Right lobe of liver (tissue), 6 donors: ENCODE measurements at places on chromosomes 7 and 10.

DNA sequence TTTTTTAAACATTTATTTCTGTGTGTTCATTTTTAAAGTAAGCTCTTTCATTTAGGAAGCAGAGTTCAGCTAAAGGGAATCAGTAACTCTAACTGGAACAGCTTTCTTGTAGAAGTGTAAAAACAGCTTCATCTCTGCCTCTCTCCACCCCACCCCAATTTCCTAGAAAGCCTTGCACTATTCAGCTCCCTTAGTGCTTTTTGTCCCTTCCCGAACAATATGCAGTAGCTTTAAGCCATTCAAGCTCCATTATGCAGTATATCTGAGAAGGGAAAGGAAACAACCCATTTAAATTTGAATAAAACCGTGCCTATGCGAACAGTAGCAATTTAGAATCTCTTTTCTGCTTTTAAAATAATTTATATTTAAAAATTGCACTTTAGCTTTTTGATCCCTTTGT is 134.5 kb downstream of the TRIL start:
- no peak overlapping the region for H3K4me3 ChIP-seq
- H3K4me1 ChIP-seq = no peaks in the 10 kb centered on the region
- DNase-seq = no peak
- H3K27ac ChIP-seq = no peak overlapping the region
- H3K36me3 ChIP-seq = no peaks in the 10 kb centered on the region
- H3K27me3 ChIP-seq = no peaks in the 10 kb centered on the region

DNA sequence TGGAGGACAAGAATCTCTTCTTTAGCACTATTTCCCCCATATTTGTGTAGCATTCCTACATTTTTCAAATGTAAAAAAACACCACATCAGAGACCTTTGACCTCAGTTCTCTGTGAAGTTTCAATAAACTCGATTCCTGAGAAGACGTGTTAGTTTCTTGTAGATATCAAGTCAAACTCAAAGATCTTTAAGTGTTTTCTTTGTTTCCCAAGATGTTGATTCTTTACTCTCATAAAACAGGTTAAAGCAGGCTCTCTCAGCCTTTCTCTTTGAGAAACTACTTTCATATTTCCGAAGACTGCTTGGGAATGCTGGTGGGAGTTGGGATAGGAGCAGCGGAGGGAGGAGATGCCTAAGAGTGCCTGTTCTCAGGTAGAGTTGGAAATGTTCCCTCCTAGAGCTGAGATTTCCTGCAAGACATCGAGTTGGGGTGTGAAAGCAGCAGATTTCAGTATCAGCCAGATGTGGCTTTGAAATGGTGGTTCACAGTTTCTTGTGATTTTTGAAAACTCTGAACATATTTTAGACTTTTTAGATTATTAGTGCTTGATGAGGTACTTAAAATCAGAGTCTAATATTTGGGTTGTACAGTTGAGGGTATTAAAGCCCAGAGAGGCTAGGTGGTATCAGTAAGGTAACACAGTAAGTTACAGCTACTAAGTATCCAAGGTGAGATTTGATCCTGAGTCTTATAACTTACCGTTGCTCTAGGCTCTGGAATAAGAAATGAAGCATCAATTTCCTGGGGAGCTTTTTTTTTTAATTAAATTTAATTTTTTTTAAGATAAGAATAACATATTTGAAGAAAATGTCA is 13.9 kb downstream of the ADK start:
- no peak overlapping the region for H3K27ac ChIP-seq
- no peaks in the 10 kb centered on the region for H3K27me3 ChIP-seq
- DNase-seq = no peak

GRCh38 chr7:30027065-30027456 is 559 bp upstream of the FKBP14 start:
- no peaks in the 10 kb centered on the region for H3K36me3 ChIP-seq
- peak overlapping the region; percentile 94 for H3K4me3 ChIP-seq
- peaks cover 27% of the 10 kb centered on the region for H3K4me1 ChIP-seq
- DNase-seq = no peak

GRCh38 chr7:157009170-157009777 is 1.2 kb downstream of the MNX1 start:
- no peak overlapping the region for H3K27ac ChIP-seq
- H3K27me3 ChIP-seq = no peaks in the 10 kb centered on the region
- no peaks in the 10 kb centered on the region for H3K36me3 ChIP-seq

DNA sequence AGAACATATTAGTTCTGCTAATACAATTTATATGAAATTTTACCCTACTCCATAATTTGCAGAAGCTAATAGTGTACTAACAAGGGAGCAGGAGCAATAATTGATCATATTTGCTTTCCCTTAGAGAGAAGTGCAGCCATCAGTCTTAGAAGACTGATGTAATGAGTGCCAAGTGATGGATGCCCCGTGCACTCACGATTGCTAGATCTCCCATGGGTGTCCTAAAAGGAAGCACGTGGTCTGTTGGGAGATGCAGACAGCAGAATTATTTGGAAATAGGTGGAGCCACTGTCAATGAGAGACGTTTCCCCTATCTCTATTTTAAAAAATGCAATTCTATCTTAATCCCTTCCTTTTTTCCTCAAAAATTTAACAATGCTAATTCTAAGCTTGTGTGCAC is 772.2 kb upstream of the C7orf33 start:
- DNase-seq = no peak
- H3K27ac ChIP-seq = no peak overlapping the region
- no peak overlapping the region for H3K4me3 ChIP-seq
- no peaks in the 10 kb centered on the region for H3K36me3 ChIP-seq

DNA sequence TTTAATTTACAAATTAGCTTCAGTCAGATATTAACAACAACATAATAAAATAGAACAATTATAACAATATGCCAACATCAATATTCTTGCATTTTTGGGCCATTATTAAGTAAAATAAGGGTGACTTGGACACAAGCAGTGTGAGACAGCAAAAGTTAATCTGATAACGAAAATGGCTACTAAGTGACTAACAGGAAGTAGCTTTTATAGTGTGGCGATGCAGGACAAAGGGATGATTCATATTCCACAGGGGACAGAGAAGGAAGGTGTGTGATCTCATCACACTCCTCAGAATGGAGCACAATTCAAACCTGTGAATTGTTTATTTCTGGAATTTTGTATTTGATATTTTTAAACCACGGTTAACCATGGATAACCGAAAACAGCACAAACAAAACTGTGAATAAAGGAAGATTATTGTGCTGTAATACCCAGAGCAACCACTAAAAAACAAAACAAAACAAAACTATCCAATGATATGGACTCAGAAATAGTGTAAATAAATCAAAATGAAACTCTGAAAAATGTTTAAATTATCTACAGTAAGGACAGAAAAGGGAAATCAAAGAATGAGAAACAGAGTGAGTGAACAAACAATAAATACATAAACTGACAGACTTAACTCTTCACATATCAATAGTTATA is 66.9 kb upstream of the TFEC start:
- H3K27ac ChIP-seq = no peak overlapping the region
- no peaks in the 10 kb centered on the region for H3K4me1 ChIP-seq
- no peak for DNase-seq
